Stimulated activated CD8-positive, alpha-beta memory T cell treated with anti-CD3 and anti-CD28 coated beads, Interleukin-2, amount 100 ng/mL, for 48 hours (primary cell): ENCODE measurements at places on chromosomes 2 and 18.

GRCh38 chr2:126496493-126496892 is 159.5 kb upstream of the GYPC start:
- no peak for DNase-seq

DNA sequence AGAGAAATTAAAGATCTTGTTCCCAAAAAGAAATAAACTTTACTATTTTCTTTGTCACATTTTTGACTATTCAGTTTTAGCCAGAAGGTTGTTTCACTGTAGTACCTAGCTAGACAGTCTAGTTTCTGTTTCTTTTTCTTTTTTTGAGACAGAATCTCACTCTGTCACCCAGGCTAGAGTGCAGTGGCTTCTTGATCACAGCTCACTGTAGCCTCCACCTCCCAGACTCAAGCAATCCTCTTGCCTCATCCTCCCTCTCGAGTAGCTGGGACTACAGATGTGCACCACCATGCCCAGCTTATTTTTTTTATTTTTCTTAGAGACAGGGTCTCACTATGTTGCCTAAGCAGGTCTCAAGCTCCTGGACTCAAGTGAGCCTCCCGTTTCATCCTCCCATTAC is 2.2 kb downstream of the RBM45 start:
- no peak for DNase-seq

GRCh38 chr2:125745514-125745913 is 910.4 kb upstream of the GYPC start:
- no peak for DNase-seq

GRCh38 chr2:2848621-2849333 is 517.7 kb upstream of the MYT1L start:
- no peak for DNase-seq

DNA sequence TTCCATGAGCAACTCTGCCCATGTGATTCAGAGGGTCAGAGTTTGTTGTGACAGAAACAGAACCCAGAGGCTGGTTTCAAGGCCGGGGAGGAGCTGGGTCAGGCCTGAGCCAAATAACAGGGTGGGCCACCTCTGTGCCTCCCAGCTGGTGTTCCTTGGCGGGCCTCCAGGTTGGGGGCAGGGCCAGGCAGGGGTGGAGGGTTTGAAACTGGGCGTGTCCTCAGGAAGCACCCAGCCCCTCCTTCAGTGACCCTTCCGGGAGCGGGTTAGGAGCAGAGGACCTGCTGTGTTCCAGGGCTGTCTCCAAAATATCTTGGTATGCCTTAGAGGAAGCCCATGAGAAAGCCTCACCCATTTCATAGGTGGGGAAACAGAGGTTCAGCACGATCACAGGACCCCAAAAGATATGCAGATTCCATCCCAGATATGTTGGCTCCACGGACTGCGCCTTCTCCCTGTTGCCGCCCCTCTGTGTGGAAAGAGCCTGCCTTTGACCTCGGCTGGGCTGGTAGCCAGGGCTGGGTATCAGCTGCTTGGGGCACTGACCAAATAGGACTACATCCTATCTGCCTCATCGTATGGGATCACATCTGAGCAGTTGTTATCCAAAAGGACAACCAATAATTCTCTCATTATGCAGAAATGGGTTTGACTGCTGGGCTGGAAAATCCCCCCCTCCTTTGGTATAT is 74.8 kb upstream of the GLI2 start:
- no peak for DNase-seq

DNA sequence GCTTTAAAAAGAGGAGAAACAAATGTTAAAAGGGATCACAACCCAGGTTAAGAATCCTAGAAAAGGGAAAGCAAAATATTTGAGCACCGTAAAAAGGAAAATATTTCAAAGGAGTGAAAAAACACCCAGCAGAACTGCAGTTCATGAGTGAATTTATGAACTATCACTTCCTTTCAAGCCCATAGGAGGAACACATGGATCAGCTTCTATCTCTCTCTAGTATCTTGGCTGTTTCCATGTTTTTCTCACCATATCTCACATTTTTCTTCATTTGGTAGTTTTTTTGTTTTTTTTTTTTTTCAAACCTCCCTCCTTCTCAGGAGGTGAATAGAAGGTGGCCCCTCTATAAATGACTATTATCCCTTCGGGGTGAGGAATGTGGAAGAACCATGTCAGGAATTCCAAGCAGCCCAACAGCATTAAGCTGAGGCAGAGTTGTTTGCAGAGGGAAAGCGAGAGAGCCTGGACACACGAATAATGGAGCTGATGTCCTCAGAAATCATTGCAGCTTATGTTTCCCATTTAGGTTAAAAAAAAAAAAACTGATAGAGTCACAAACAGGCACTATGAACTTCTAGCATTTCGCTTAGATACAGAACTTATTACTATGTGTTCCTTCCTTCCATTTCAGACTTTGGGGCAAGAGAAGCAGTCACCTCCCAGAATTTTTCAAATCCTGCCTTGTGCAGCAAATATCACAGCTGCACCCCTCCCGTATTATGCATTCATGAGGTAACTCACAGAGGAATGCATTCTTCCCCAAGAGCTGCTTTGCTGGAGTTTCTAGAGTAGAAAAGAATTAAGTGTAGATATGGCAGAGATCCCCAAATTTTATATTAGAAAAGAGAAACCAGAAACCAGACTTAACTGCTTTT is 315.6 kb downstream of the IRS1 start:
- no peak for DNase-seq

GRCh38 chr2:73334620-73335019 is 41.3 kb upstream of the EGR4 start:
- DNase-seq: no peak
